Epithelial cell of proximal tubule (primary cell): ENCODE measurements at places on chromosomes 2 and 18.

DNA sequence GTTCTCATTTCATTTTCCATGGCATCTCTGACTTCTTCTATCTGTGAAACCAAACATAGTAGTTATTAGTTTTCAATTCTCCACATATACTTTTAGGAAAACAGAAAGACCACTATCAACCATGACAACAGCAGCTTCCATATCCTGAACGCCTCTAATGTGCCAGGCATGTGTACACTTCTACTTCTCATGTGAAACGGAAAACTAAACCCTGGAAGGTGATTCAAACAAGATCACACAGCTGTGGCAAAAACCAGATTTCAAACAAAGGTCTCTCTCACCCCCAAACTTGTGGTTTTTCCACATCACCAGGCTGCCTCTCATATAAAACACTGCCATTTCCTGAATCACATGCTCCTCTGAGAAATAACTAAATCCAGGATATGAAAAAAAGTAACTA, 41.8 kb downstream of the PTCD3 start:
- DNase-seq, result no peak

DNA sequence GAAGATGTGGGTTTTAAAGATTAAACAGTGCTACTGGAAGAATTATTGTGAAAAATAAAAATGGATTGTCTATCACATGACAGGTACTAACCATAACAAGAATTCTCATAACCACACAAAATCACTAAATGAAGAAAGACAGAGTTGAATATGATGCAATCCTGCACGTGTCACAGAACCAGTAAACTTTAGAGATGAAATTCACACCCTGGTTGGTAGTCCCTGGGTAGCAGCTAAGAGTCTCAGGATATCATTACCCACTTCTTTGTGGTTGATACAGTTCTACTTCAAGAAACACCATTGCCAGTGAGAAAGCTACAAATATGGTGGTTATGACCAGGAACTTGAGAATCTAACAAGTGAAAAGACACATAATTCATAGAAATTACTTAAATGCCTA, 450.2 kb downstream of the ERBB4 start:
- DNase-seq, result no peak

DNA sequence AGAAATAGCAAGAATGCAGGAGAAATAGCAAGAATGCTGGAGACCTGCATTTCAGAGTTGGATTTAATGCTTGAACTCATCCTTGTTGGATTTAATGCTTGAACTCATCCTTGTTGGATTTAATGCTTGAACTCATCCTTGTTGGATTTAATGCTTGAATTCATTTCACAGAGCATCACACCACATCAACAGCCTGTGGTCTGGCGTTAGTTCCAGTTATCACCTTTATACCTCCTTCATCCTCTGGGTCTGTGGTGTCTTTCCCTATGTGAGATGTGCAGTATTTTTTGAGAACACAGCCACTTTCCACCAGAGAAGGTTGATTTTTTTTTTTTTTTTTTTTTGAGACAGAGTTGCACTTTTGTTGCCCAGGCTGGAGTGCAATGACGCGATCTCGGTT, 546.4 kb upstream of the SOX11 start:
- DNase-seq, result peak; percentile 54

DNA sequence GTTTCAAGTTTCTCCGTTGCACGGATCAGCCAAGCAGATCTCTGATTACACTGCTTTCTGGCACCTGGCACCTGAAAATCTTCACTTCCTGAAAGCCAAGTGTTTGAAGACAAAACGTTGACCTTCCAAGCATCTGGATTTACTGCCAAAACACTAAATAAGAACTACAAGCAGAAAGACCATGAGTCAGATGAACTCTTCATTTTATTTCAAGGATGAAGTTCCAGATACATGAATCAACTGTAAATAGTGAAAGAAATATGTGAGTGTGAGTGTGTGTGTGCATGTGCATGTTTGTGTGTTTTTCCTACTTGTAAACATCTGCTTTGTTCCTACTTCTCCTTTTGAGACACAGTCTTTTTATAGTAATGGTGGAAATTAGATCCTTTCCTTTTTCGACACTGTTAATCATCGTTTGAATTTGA, 60.0 kb upstream of the DTNA start:
- no peak for DNase-seq

DNA sequence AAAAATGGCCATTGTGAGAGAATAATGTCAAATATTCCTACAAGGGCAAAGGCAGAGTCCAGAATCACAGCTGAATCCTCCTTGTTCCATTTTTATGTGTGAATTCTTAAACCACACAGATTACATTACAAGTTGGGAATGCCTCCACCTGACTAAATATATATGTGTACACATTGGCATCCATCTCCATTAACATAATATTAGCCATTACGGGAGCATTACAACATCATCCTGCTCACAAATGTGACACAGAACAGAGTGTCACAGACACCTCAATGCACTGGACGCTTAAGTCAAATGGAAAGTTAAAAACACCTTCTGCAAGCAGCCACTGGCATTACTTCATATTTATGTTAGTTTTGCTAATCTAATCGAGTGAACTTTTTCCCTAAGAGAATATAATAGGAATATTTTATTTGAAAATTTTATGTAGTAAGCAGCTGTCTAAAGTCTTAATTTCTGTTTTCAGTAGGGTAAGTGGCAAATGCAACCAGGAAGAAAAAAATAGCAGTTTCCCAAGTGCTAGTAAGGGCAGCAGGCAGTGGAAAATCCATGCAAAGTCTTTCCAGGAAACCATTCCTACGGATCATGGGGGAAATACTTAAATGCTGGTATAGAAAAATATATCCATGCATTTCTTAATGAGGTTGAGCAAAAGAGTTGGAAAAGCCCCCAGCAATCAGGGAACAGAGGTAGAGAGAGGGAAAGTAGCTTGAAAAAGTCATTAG, 255.6 kb downstream of the OSR1 start:
- DNase-seq, result no peak

- DNase-seq, result no peak
These were observed 35.7 kb upstream of the GPR155 start for GRCh38 chr2:174522553-174522952.

DNA sequence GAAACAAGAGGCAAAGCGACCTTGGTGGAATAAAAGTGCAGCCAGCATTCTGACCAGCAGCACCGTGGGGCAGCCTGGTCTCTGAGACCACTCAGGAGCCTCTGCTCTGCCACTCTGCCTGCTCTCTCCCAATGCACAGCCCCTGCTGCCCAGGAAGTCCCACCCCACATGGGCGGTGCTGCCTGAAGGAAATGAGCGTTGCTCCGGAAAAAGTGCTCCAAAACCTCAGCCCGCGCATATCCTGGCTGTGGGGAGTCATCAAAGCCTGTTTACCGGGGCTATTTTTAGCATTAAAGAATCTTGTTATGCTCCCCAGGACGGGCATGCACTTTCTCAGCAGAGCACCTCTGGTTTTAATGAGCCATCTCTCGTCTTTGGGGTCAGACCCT, 54.5 kb downstream of the EPAS1 start:
- DNase-seq, result no peak

DNA sequence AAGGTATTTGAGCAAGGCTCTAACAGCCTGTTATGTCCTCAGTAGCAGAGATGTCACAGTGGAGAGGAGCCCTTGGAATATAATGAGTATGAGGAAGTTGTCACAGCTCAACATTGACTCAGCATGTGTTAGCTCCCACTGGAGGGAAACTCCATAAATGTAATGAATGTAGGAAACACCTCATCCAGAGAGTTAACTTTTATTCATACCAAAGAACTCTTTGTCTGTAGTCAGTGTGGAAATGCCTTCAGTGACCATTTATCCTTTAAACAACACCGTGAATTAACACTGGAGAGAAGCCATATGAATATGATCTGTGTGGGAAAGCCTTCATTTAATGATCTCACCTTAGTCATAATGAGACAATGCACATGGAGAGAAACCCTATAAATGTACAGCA, 59.7 kb downstream of the CYP1B1 start:
- no peak for DNase-seq

DNA sequence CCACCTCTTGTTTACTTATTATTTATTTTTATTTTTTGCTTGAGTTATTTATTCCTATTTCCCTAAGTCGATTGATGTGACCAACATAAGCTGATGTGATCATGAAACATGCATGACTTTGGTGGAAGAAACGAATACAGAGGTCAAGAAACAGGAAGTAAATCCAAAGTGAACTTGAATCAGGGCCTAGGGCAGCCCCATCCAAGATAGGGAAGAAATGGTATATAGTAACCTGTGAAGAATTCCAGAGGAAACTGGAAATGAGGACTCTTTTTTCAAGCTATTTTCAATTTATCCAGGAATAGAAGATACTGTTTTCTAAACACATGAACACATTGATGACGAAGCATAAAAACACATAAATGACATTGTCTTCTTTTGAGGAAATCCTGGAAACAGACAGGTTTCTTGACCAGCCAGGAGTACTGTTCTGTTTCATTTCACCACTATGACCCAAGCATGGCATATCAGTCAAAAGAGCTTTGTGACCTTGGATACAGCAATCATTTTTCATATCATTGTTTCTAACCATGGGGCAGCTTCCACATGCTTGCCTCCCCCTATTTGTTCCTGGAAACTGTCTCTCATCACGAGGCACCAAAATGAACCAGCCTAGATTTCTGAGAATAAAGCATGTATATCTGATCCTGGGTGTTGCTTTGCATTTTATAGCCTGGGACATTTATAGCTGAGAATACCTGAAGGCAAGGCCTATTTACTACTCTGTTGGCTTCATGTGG, 9.1 kb upstream of the LCLAT1 start:
- DNase-seq, result no peak

- no peak for DNase-seq
These were observed 59.9 kb upstream of the RAB12 start for GRCh38 chr18:8549254-8549757.

DNA sequence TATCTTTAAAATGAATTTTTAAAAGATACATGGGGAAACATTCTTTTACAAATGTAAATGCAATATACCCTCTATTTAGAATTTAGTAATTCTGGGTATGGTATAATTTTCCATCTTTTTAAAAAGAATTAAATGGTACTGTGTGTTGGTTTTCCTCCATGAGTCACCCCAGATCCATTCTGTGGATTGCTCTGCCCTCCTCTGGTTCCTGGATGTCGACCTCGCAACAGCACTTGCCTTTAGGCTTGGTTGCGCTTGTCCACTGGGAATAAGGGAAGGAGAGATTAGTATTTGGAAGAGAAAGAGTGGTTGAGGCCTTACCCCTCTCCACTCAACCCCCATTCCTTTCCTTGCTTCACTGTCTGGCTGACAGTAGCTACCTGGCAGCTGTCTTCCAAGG, 90.4 kb downstream of the FTCDNL1 start:
- DNase-seq, result no peak

GRCh38 chr2:58594762-58595161, 353.6 kb upstream of the FANCL start:
- DNase-seq, result no peak

GRCh38 chr18:48913775-48914174, 37.0 kb downstream of the SMAD7 start:
- no peak for DNase-seq
